ENCODE measurements at places on chromosomes 1 and 21. TPM values are rescaled to one million over a fixed set of nuclear protein-coding genes. Genes with fewer than 3 reads are reported as not detected.
A peak's percentile ranks its signal among the peaks of the same experiment; 100 is the strongest.

The TMEM201 gene
- 12.5 TPM for total RNA-seq

The SELP gene
- 1.6 TPM for total RNA-seq

The SERTAD4 gene
- total RNA-seq = not detected

The UBE2U gene
- not detected for total RNA-seq

The DNM3 gene
- total RNA-seq = 4.0 TPM

The ABCG1 gene
- 7.6 TPM for total RNA-seq

The CD101 gene
- 0.33 TPM for total RNA-seq

- DNase-seq = no peak
Measured at GRCh38 chr21:37828556-37828955, 87.7 kb downstream of the KCNJ6 start.

- DNase-seq = no peak
Measured at GRCh38 chr1:31583082-31583994, 7.0 kb downstream of the TINAGL1 start.

- DNase-seq = no peak
Measured at GRCh38 chr1:25765923-25766589, 33.9 kb upstream of the SELENON start.

- DNase-seq = no peak
Measured at GRCh38 chr1:112702420-112703261, 4.3 kb downstream of the RHOC start.

DNA sequence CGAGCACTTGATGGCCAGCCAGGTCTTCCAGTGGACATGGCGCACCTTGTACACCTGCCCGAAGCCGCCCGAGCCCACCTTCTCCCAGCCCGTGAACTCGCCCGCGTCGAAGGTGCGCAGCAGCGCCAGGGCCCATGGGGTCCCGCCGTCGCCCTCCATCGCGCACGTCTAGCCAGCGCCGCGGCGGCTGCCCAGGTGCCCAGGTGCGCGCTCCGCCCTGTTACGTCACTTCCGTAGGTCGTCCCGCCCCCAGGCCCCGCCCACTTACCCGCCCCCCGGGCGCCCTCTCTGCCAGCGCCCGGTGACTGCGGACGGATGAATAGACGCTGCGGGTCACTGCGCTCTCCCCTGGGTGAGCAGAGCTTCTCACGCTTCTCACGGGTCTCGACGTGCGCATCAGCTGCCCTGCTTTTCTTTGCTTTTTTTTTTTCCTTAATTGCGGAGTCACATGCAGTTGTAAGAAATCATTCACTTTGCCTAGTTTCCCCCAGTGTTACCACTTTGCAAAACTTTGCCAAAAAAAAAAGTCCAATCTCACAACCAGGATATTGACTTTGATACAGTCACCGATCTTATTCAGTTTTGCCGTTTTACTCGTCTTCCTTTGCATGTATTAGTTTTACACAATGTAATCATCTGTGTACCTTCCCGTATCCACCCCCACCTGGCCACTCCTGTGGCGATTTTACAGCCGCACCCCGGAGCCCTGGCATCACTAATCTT lies at the start of gene RIPK4:
Gene RIPK4 (minus strand): TSS at position 170 of the 723 bp plus-strand sequence. CDS start 11 bp downstream, at position 159.
- DNase-seq = peak; percentile 90

GRCh38 chr1:19445417-19446342 lies 39.7 kb downstream of the CAPZB start:
- DNase-seq = peak; percentile 35

- no peak for DNase-seq
Measured at GRCh38 chr1:101310506-101310905, 73.7 kb downstream of the S1PR1 start.

DNA sequence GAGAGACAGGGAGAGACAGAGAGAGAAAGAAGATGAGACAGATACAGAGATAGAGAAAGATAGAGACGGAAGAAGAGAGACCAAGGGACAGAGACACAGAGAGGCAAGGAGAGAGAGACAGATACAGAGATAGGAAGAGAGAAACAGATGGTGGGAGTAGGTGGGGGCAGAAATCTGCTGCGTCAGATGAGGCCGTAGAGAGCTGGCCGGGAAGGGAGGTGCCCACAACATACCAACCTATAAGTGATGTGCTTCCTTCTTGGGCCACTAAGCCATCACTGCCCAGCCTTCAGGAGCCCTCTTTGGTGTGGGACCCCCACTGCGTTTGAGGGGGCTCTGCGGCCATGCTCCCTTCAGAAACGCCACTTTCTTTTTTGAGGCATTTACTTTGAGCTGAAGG lies 307.6 kb upstream of the VAMP3 start:
- DNase-seq = no peak

Data from body of pancreas (tissue), 4 donors.